Endothelial cell (in vitro differentiated cells): ENCODE measurements at places on chromosomes 1 and 21.

DNA sequence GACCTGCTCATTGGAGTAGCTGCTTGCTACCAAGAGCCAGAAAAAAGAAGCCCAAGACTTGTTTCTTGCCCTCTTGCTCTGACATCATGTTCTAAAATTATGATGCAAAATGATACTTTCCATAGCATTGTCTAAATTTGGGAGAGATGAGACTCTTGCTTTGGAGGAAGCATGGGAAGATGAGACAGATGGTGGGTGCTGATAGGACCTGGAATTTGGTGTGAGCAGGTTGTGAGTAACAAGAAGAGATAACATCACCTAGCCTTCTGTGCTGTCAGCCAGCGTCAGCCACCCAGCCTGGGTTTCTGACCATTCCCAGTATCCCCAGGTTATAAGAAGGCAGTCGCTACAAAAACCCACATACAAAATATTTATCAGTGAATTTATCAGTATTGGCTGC lies 67.1 kb upstream of the GCLM start:
- no peak overlapping the region for H3K27ac ChIP-seq
- H3K27me3 ChIP-seq: peaks cover 5% of the 10 kb centered on the region
- peaks cover 3% of the 10 kb centered on the region for H3K36me3 ChIP-seq
- peaks cover 3% of the 10 kb centered on the region for H3K4me1 ChIP-seq

DNA sequence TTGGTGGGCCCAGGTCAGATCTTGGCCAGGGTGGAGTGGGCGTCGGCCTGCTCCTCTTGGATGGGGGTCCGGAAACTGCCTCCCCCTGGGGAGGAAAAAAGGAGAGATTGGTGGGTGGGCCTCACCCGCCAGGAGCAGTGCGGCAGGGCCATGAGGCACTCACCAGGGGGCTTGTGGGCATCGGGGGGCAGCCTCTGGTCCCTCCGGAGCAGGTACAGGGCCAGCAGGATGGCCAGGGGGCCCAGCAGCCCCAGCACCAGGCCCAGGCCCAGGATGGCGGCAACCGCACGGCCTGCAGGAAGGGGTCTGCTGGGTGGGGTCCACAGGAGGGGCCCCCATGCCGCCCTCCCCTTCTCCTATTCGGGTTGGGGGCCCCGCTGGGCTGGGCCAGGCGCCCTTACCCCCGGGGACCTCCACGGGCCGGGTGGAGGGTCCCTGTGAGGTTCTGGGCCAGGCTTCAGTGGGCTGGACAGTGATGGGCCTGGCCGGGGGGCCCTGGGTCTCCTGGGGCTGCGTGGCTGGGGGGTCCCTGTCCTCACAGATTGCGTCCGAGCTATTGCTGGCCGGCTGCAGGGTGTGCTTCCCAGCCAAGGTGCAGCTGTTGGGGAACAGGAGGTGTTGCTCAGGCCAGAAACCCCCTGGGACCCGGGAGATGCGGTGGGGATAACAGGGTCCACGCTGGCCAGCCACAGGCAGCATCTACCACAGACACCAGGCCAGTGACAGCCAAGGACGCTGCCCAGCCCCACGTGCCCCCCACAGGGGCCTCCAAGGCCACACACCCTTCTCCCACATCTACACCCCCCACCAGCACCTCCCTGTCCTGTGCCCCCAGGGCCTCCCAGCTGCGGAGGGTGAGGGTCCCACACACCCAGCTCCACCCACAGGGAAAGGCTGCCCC lies 2.2 kb downstream of the TNFRSF4 start:
- H3K27me3 ChIP-seq: peaks cover 8% of the 10 kb centered on the region
- no peak overlapping the region for H3K27ac ChIP-seq
- H3K36me3 ChIP-seq: peaks cover 4% of the 10 kb centered on the region
- H3K4me3 ChIP-seq: no peak overlapping the region
- H3K4me1 ChIP-seq: no peaks in the 10 kb centered on the region
- DNase-seq: peak; percentile 3

DNA sequence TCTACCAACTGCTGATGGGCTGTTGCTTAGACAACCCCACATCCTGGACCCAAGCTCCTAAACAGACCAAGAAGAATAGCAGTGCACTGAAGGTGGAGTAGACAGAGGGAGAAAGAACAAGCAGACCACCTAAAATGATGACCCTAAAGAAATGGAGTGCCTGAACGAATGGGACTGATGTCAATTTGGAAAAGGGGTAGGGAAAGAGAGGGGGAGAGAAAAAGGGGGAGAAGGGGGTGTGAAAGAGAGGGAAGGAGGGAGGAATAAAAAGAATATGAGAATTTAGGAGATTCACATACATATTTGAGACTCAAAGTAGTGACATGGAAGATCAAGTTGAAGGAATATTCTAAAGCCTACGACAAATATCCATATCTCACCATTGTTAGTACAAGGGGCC lies 144.4 kb upstream of the DUSP10 start:
- no peaks in the 10 kb centered on the region for H3K36me3 ChIP-seq
- peaks cover 2% of the 10 kb centered on the region for H3K27me3 ChIP-seq
- H3K27ac ChIP-seq: no peak overlapping the region
- peaks cover 8% of the 10 kb centered on the region for H3K4me1 ChIP-seq

DNA sequence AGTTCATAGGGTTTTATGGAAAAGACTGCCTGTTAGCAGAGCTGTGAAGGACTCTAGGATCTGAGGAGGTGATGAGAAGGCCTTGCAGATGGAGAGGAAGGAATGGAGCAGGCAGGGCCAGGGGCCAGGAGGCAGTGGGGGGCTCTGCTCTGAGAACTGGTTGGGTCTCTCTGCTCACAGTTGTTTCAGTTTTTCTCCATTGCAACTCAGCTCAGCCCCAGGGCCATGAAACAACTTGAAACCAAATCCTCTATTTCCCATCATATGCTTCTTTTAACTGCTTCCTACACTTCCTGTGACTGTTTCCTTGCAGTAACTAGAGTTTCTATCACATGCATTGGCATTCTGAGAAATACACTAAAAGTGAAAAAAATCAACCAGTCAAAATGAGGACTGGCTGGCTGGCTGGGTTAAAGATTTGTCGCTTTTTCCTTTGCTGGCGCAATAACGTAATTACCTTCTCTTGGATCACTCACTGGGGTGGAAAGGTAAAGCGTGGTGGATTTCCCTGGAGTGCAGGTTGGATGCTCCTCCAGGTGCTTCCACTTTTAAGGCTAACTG lies 172.0 kb downstream of the CDC7 start:
- H3K27me3 ChIP-seq: peaks cover 3% of the 10 kb centered on the region
- peak overlapping the region; percentile 63 for H3K27ac ChIP-seq
- H3K4me3 ChIP-seq: no peak overlapping the region
- H3K4me1 ChIP-seq: peaks cover 17% of the 10 kb centered on the region
- peaks cover 4% of the 10 kb centered on the region for H3K36me3 ChIP-seq

GRCh38 chr1:98964198-98964597 lies 40.5 kb downstream of the PLPPR5 start:
- H3K36me3 ChIP-seq: no peaks in the 10 kb centered on the region
- H3K4me3 ChIP-seq: no peak overlapping the region
- peaks cover 16% of the 10 kb centered on the region for H3K4me1 ChIP-seq
- no peak overlapping the region for H3K27ac ChIP-seq
- no peaks in the 10 kb centered on the region for H3K27me3 ChIP-seq
- no peak for DNase-seq

DNA sequence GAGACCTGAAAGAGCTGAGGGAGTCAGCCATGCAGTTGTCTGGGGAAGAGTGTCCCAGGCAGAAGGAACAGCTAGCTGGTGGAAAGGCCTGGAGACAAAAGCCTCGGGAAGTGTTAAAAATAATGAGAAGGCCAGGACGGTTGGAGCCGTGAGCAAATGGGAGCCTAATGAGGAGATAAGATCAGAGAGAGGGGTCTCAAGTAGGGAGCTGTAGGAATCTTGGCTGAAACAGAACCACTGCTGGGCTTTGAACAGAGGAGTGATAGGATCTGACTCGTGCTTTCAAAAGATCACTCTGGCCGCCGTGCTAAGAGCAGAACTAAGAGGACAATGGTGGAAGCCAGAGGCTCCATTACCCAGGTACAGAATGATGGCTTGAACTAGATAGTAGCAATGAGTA lies 1.9 kb upstream of the FOXJ3 start:
- peak overlapping the region; percentile 52 for H3K4me3 ChIP-seq
- H3K27me3 ChIP-seq: peaks cover 5% of the 10 kb centered on the region
- H3K4me1 ChIP-seq: peaks cover 38% of the 10 kb centered on the region
- DNase-seq: no peak
- no peaks in the 10 kb centered on the region for H3K36me3 ChIP-seq

DNA sequence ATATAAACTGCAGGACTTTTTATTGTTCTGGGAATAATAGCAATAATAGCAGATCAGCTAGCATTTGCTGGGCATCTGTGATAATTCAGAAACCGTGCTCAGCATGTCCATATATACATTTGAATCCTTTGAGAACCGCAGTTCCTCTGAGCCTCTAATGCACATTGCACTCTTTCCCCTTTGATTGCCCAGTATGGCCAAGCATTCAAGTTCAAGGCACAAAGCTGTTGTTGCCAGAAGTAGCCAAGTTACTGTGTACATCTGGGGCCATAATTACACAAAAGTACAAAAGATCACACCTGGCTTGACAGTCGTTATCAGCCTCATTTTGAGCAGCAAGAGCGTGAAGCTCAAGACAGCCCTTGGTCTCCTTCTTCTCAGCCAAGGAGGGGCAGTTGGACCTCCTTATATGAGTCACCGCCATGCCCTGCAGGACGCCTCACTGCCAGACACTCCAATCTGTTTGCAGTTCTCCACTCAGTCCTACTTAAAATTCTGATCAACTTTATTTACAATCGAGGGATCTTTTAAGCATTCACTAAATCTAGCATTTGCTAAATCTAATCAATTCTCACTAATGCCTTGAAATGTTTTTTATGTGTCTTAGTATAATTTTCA lies 216.0 kb downstream of the SLC35F3 start:
- H3K27me3 ChIP-seq: no peaks in the 10 kb centered on the region
- peaks cover 5% of the 10 kb centered on the region for H3K4me1 ChIP-seq
- H3K4me3 ChIP-seq: no peak overlapping the region
- H3K36me3 ChIP-seq: no peaks in the 10 kb centered on the region

GRCh38 chr1:156806512-156807440 lies 9.9 kb downstream of the SH2D2A start:
- no peak overlapping the region for H3K27ac ChIP-seq
- DNase-seq: no peak
- peaks cover 9% of the 10 kb centered on the region for H3K27me3 ChIP-seq
- H3K4me3 ChIP-seq: no peak overlapping the region
- H3K4me1 ChIP-seq: peaks cover 9% of the 10 kb centered on the region

GRCh38 chr1:223345720-223346119 lies 18.3 kb downstream of the SUSD4 start:
- peaks cover 6% of the 10 kb centered on the region for H3K27me3 ChIP-seq
- DNase-seq: no peak
- peaks cover 22% of the 10 kb centered on the region for H3K4me1 ChIP-seq

- peak; percentile 81 for DNase-seq
- H3K36me3 ChIP-seq: no peaks in the 10 kb centered on the region
- H3K27me3 ChIP-seq: peaks cover 4% of the 10 kb centered on the region
Measured at GRCh38 chr1:2314803-2315673, 76.3 kb downstream of the MORN1 start.

- H3K27ac ChIP-seq: no peak overlapping the region
- H3K4me1 ChIP-seq: no peaks in the 10 kb centered on the region
- H3K4me3 ChIP-seq: no peak overlapping the region
- DNase-seq: no peak
Measured at GRCh38 chr1:182181167-182181572, 119.7 kb upstream of the ZNF648 start.

GRCh38 chr1:208535511-208535910 lies 291.3 kb upstream of the PLXNA2 start:
- H3K27me3 ChIP-seq: peaks cover 3% of the 10 kb centered on the region
- DNase-seq: no peak
- peaks cover 25% of the 10 kb centered on the region for H3K4me1 ChIP-seq
- H3K4me3 ChIP-seq: no peak overlapping the region
- no peak overlapping the region for H3K27ac ChIP-seq

DNA sequence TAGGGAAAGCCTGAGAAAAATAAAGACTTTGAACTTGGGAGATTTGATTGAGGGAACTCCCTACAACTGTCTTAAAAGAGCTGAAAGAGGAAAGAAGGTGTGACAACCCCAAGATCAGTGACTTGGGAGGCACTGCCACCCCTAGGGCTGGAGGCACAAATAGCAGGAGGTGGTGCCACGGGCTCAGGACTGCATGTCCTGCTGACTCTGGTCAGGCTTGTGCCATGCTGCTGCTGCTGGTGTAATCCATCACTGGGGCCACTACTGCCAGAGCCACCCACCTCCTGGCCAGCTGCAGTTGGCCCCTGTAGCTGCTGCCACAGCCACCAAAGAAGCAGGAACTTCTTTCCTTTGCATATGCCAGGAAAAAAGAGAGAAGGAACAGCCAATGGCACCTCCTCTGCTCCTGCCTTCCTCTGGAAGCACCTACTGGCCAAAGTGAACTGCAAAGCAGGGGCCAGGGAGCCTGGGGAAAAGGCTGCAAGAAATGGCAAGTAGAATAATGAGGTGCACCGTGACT lies 730.3 kb downstream of the PTPRU start:
- H3K4me3 ChIP-seq: no peak overlapping the region
- no peak overlapping the region for H3K27ac ChIP-seq
- H3K36me3 ChIP-seq: no peaks in the 10 kb centered on the region
- H3K27me3 ChIP-seq: peaks cover 2% of the 10 kb centered on the region
- DNase-seq: no peak
- peaks cover 12% of the 10 kb centered on the region for H3K4me1 ChIP-seq

DNA sequence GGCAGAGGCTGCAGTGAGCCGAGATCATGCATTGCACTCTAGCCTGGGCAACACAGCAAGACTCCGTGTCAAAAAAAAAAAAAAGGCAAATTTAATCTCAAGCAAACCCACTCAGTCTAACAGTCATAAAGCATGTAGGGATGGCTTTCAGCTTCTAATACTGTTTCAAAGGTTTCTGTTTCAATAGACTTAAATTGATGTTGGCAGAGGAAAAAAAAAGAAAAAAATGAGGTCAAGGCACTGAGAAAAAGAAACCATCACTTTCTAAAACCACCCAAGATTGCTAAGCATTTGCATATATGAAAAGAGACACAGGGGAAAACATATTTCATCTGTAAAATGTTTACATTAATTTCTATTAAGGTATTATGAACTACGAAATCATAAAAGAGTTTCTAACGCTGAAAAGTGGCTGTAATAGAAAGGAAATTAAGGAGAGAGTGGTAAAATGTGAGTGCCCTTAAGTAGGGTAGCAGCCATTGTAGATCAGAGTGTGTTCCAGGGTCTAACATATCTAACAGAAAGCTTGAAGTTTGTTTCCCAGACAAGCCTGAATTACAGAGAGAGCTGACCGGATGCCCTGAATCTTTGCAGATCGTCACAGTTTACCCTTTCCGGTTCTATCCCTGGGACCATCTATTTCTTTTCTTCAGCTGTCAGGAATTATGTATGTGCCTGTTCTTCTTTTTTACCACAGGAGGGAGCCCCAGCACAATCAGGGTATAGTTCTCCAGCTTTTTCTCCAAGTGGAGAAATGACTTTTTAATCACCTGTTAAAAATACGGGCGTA lies 70.0 kb downstream of the PLD5 start:
- H3K4me3 ChIP-seq: no peak overlapping the region
- H3K27ac ChIP-seq: no peak overlapping the region
- no peaks in the 10 kb centered on the region for H3K36me3 ChIP-seq
- no peaks in the 10 kb centered on the region for H3K4me1 ChIP-seq

- no peak for DNase-seq
- no peak overlapping the region for H3K4me3 ChIP-seq
- no peak overlapping the region for H3K27ac ChIP-seq
- peaks cover 1% of the 10 kb centered on the region for H3K27me3 ChIP-seq
- H3K4me1 ChIP-seq: peaks cover 12% of the 10 kb centered on the region
Measured at GRCh38 chr1:118158924-118159323, 26.1 kb downstream of the SPAG17 start.

- no peaks in the 10 kb centered on the region for H3K4me1 ChIP-seq
- no peak for DNase-seq
Measured at GRCh38 chr1:226519716-226520598, 28.6 kb upstream of the STUM start.
